ENCODE measurements at places on chromosomes 3 and 15. TPM values are rescaled to one million over a fixed set of nuclear protein-coding genes. Genes with fewer than 3 reads are reported as not detected.

The ZIC1 gene
- 0.84 TPM for total RNA-seq

DNA sequence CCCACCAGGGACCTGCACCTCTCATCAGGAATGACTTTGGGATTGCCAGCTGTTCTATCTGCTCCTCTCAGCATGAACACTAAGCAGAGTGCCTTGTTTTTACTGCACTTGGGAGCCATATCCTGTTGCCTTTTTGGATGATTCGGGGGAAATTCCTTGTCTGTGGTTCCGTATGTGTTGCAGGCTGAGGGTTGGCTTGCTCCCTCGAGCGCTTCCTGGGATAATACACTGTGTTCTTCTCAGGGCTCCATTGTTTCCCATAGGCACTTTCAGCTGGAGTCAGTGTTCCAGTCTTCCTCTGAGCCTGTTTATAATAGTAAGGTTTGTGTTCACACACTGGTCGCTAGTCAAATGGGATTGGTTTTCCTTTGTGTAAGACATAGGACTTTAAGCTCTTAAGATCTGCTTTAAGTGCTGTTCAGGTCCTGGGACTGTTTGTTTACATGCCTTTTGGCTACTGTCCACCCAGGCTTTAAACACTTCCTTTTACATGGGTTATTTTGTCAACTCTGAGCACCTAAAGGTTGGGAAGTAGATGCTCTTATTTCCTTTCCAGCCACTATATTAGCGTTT is 23.4 kb downstream of the BOC start:
- H3K4me1 ChIP-seq: peaks cover 45% of the 10 kb centered on the region
- H3K27me3 ChIP-seq: no peaks in the 10 kb centered on the region
- no peak overlapping the region for H3K4me3 ChIP-seq
- peak overlapping the region; percentile 57 for H3K27ac ChIP-seq
- H3K36me3 ChIP-seq: peaks cover 14% of the 10 kb centered on the region

The KNG1 gene
- total RNA-seq: not detected

DNA sequence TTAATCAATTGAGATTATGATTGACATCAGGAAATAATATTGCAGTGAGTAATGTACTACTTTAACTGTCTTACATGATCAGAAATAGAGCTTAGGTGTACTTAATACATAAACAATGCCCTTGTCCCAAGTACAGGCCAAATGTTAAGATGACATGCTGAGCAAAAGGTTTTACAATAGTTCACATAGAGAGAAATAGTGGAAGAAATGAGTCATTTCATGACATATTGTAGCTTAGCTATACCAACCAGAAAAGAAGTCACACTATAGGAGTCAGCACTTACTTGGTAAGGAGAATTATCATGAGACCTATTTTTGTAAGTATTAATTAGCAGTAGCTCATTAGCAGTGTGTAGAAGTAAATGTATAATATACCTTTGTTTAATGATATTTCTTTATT is 96.4 kb upstream of the NANOGP8 start:
- H3K36me3 ChIP-seq: no peaks in the 10 kb centered on the region
- H3K27me3 ChIP-seq: no peaks in the 10 kb centered on the region
- H3K4me1 ChIP-seq: peaks cover 30% of the 10 kb centered on the region
- no peak overlapping the region for H3K4me3 ChIP-seq
- no peak for DNase-seq

GRCh38 chr15:80584561-80584964 is 110.5 kb upstream of the ABHD17C start:
- H3K36me3 ChIP-seq: no peaks in the 10 kb centered on the region
- no peak overlapping the region for H3K27ac ChIP-seq
- no peaks in the 10 kb centered on the region for H3K27me3 ChIP-seq

DNA sequence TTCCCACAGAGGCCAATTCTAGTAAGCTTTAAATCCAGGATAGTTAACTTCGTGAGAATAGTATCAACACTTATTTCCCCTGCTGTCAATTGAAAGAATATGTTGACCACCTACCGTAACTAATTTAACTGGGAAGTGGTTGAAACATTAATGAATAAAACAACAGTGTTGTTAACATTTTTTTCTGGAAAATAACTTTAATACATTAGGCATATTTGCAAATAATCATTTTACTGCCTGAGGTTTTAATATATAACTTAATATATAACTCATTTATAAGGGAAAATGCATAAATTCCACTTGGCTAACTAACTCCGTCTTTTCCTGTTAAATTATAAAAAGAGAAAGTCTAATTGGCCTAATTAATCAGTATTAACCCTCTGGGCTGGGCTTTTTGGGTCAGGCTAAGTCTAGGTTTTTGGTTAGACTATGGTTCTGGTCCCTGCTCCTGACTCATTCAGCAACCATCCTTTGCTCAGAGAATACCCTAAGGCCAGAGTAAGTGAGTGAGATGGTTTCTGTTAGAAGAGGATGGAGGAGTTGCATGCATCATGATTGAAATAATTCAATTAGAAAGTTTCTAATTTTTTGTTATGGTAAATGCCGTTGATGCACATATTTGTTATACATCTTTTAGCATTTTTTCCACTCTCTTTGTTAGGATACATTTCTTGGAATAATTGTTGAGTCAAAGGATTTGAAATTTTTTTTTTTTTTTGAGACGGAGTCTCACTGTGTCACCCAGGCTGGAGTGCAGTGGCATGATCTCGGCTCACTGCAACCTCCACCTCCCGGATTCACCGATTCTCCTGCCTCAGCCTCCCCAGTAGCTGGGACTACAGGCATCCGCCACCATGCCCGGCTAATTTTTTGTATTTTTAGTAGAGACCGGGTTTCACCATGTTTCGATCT is 10.8 kb upstream of the SKIL start:
- no peak overlapping the region for H3K4me3 ChIP-seq
- DNase-seq: no peak
- H3K27ac ChIP-seq: no peak overlapping the region
- H3K4me1 ChIP-seq: no peaks in the 10 kb centered on the region

The KCNMB2 gene
- total RNA-seq: not detected

DNA sequence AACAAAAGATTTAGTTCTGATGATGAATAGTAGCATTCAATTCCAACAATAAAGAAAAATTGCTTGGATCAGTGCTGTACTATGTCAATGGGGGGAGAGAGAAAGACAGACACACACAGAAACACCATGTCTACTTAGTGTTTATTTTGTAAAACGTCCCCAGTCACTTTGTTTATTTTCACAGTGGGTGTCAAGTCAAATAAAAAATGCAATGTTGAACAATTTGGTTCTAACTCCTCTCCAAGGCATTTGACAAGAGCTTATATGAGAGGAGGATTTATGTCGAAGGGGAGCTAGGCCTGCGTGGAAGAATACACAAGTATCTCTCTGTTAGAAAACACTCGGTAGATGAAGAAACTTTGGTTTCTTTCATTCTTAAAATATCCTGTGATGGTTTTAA is 201.7 kb upstream of the SLC2A2 start:
- no peak for DNase-seq
- H3K36me3 ChIP-seq: no peaks in the 10 kb centered on the region
- no peak overlapping the region for H3K27ac ChIP-seq
- no peak overlapping the region for H3K4me3 ChIP-seq
- no peaks in the 10 kb centered on the region for H3K27me3 ChIP-seq
- H3K4me1 ChIP-seq: no peaks in the 10 kb centered on the region

GRCh38 chr3:50502584-50503423 is 630 bp downstream of the CACNA2D2 start:
- peaks cover 38% of the 10 kb centered on the region for H3K27me3 ChIP-seq
- peak overlapping the region; percentile 84 for H3K4me3 ChIP-seq
- peaks cover 15% of the 10 kb centered on the region for H3K4me1 ChIP-seq
- no peak overlapping the region for H3K27ac ChIP-seq
- DNase-seq: peak; percentile 79

GRCh38 chr3:160784853-160785252 is 28.8 kb downstream of the PPM1L start:
- H3K4me3 ChIP-seq: no peak overlapping the region
- H3K36me3 ChIP-seq: peaks cover 6% of the 10 kb centered on the region
- no peaks in the 10 kb centered on the region for H3K27me3 ChIP-seq

DNA sequence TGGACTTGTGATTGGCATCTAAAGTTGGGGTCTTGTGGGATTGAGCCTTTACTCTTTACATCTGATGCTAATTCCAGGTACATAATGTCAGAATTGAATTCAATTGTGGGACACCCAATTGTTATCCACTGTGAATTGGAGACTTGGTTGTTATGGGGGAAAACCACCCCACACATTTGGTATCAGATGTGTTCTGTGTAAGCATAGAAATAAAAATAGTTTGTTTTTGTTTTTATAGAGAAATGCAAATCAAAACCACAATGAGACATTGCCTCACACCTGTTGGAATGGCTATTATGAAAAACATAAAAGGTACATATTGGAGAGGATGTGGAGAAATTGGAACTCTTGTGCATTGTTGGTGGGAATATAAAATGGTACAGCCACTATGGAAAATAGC is 58.5 kb downstream of the CPA3 start:
- no peaks in the 10 kb centered on the region for H3K27me3 ChIP-seq
- no peak overlapping the region for H3K4me3 ChIP-seq
- no peaks in the 10 kb centered on the region for H3K4me1 ChIP-seq

The GCNT3 gene
- total RNA-seq: not detected

The ZNF501 gene
- 9.9 TPM for total RNA-seq

The CBLB gene
- 61.2 TPM for total RNA-seq

DNA sequence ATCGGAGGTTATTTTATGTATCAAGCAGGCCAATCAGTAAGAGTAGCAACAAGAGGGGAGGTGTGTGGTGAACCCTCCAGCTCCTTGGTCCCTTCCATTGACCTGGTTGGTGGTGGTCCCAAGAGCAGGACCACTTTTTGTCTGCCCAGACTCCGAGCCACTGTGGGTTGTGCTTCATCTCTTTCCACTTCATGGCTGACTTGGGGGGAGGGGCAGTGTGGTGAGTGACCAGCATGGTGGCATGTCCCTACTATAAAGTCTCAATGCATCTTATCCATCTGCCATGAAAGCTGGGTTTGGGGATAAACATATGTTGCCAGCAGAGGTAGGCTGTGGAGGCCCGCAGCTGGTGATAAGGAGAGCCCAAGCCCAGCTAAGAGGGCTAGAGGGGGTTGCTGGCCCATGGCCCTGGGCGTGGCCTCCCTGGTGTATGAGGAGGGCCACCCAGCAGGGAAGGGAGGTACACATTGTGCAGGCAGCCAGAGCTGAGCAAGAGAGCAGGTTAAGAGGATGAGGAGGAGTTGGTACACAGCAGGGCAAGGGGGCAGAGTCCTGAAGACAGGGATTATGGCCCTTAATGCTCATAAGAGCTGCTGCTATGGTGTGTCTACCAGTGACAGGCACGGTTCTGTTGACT is 7.0 kb downstream of the AEN start:
- H3K4me3 ChIP-seq: no peak overlapping the region
- H3K27me3 ChIP-seq: no peaks in the 10 kb centered on the region
- DNase-seq: no peak
- no peak overlapping the region for H3K27ac ChIP-seq
- no peaks in the 10 kb centered on the region for H3K36me3 ChIP-seq

- no peaks in the 10 kb centered on the region for H3K36me3 ChIP-seq
- no peak overlapping the region for H3K4me3 ChIP-seq
- no peaks in the 10 kb centered on the region for H3K4me1 ChIP-seq
- H3K27me3 ChIP-seq: no peaks in the 10 kb centered on the region
These were observed 63.5 kb downstream of the C3orf70 start for GRCh38 chr3:185089343-185089742.

GRCh38 chr3:119279101-119279554 is 15.1 kb upstream of the ARHGAP31 start:
- no peaks in the 10 kb centered on the region for H3K36me3 ChIP-seq
- peak; percentile 63 for DNase-seq
- H3K27me3 ChIP-seq: no peaks in the 10 kb centered on the region
- H3K27ac ChIP-seq: peak overlapping the region; percentile 77
- H3K4me1 ChIP-seq: peaks cover 18% of the 10 kb centered on the region
- H3K4me3 ChIP-seq: no peak overlapping the region

GRCh38 chr15:85772668-85773067 is 22.1 kb downstream of the KLHL25 start:
- no peaks in the 10 kb centered on the region for H3K27me3 ChIP-seq
- H3K4me3 ChIP-seq: no peak overlapping the region
- peaks cover 3% of the 10 kb centered on the region for H3K4me1 ChIP-seq
- no peaks in the 10 kb centered on the region for H3K36me3 ChIP-seq
- H3K27ac ChIP-seq: no peak overlapping the region
- DNase-seq: no peak

The UBE2Q2 gene
- total RNA-seq: 25.8 TPM

- no peak for DNase-seq
- H3K27me3 ChIP-seq: no peaks in the 10 kb centered on the region
- H3K27ac ChIP-seq: no peak within 1 kb of the TSS
- H3K4me1 ChIP-seq: no peaks in the 10 kb centered on the region
- no peaks in the 10 kb centered on the region for H3K36me3 ChIP-seq
These were observed at the start of gene ZNF662 for GRCh38 chr3:42906070-42906847. Gene ZNF662, plus strand, starts transcription at chr3:42906142. Its CDS starts 1,973 bp downstream, at chr3:42908115.

The CAMP gene
- total RNA-seq: not detected

- no peaks in the 10 kb centered on the region for H3K36me3 ChIP-seq
- no peaks in the 10 kb centered on the region for H3K27me3 ChIP-seq
- H3K27ac ChIP-seq: no peak overlapping the region
- DNase-seq: no peak
- no peak overlapping the region for H3K4me3 ChIP-seq
These were observed 44.5 kb downstream of the CTDSPL start for GRCh38 chr3:37905987-37906674.

Measured in neural progenitor cell (in vitro differentiated cells).